ENCODE measurements at places on chromosomes 1 and 21. TPM values are rescaled to one million over a fixed set of nuclear protein-coding genes. Genes with fewer than 3 reads are reported as not detected.

DNA sequence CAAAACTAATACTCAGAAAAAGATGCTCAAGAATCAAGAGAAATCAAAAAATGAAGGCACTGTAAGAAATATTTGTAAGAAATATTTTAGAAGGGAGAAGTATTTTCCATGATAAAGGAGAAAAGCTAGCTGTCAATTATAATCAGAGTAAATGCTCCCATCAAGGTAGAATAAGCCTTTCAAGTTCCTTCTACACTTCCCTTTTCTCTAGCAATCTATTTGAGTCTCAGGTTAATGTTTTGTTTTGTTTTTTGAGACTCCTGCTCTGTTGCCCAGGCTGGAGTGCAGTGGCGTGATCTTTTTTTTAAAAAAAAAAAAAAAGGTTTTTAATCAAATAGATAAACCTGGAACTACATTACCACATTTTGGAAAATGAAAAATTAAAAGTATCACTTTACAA lies 33.3 kb downstream of the PUM1 start:
- H3K4me1 ChIP-seq: peaks cover 24% of the 10 kb centered on the region
- peaks cover 2% of the 10 kb centered on the region for H3K36me3 ChIP-seq
- no peak for DNase-seq
- no peaks in the 10 kb centered on the region for H3K27me3 ChIP-seq
- H3K4me3 ChIP-seq: no peak overlapping the region

DNA sequence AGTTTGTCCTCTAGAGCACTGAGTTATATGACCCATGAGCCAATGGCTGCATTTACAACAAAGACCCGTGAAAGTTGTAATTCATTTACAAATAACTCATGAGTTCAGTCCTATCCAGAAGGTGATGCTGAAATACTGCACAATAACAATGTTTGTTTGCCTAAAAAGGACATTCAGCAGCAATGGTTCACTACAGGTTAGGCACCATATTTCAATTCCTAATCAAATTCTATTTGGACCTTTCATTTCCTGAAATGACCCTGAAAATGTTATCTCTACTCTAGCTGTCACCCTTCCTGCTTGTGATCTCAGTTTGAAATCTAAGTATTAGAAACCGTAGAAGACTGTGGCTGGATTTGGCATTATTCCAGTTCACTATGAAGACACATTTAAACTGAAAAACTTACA lies 191.2 kb upstream of the SAMSN1 start:
- H3K27me3 ChIP-seq: no peaks in the 10 kb centered on the region
- H3K4me3 ChIP-seq: no peak overlapping the region
- H3K27ac ChIP-seq: no peak overlapping the region
- DNase-seq: no peak
- no peaks in the 10 kb centered on the region for H3K36me3 ChIP-seq

DNA sequence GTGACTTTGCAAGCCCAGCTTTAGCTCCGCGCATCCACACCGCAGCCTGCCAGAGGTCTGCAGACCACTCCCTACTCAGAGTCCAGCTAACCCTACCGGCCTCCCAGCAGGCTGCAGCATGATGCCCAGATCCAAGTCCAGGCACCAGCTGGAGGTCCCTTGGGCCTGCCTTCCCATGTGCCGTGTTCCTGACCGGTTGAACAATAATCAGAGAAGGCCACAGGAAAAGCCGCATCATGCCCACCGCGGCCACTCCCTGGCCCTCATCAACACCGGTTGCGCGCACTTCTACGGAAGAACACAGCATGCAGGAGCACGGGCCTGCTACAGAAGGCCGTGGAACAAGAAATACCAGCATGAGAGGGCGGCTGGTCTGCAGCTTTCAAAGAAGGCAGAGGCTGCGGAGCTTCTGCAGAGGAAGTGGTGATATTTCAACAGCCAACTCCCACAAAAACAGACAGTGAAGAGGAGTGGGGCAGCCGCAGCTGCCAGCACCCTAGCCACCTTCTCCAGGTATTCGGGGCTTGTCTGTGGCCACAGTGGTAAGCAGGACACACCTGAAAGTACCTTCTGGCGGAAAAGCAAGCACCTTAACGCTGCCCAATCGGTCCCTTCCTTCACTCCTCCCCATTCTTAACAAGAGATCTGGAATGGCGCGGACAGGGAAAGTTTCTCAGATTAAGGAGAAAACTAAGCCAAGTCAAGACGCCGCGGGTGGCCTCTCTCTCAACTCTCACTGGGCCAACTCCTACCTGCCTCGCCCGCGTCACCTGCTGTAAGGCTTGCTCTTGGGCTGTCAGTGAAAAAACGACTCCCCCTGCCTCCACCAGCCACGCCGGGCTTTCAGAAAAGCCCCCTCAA lies 1.5 kb downstream of the PGBD5 start:
- no peak for DNase-seq
- peak overlapping the region; percentile 34 for H3K4me3 ChIP-seq
- H3K27ac ChIP-seq: no peak overlapping the region
- H3K36me3 ChIP-seq: no peaks in the 10 kb centered on the region
- H3K4me1 ChIP-seq: no peaks in the 10 kb centered on the region

DNA sequence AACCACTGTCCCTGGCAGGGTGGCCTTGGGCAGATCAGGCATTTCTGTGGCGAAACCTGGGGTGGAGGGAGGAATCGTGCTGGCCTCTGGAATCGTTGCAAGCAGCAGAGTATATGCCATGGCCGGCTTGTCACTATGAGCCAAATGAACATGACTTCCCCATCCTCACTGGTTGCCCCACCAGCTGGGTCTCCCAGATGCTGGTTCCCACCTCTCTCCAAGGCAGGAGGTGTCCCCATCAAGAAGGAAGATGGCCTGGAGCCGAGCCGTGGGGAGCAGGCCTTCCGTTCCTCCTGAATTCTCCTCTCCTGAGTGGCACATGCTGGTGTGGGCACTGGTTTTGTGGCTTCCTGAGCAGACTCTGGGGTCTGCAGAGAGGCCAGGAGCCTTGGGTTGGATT lies 60.2 kb upstream of the ACTRT2 start:
- H3K4me1 ChIP-seq: no peaks in the 10 kb centered on the region
- no peak for DNase-seq
- no peak overlapping the region for H3K27ac ChIP-seq
- H3K36me3 ChIP-seq: no peaks in the 10 kb centered on the region
- no peak overlapping the region for H3K4me3 ChIP-seq

GRCh38 chr1:214957330-214958137 lies 125.0 kb upstream of the KCNK2 start:
- H3K27ac ChIP-seq: no peak overlapping the region
- DNase-seq: peak; percentile 97
- H3K27me3 ChIP-seq: no peaks in the 10 kb centered on the region
- no peaks in the 10 kb centered on the region for H3K4me1 ChIP-seq
- H3K36me3 ChIP-seq: no peaks in the 10 kb centered on the region

GRCh38 chr1:8193840-8194406 lies 124.0 kb upstream of the SLC45A1 start:
- no peaks in the 10 kb centered on the region for H3K4me1 ChIP-seq
- no peaks in the 10 kb centered on the region for H3K36me3 ChIP-seq
- no peak overlapping the region for H3K4me3 ChIP-seq
- H3K27ac ChIP-seq: no peak overlapping the region
- DNase-seq: no peak

DNA sequence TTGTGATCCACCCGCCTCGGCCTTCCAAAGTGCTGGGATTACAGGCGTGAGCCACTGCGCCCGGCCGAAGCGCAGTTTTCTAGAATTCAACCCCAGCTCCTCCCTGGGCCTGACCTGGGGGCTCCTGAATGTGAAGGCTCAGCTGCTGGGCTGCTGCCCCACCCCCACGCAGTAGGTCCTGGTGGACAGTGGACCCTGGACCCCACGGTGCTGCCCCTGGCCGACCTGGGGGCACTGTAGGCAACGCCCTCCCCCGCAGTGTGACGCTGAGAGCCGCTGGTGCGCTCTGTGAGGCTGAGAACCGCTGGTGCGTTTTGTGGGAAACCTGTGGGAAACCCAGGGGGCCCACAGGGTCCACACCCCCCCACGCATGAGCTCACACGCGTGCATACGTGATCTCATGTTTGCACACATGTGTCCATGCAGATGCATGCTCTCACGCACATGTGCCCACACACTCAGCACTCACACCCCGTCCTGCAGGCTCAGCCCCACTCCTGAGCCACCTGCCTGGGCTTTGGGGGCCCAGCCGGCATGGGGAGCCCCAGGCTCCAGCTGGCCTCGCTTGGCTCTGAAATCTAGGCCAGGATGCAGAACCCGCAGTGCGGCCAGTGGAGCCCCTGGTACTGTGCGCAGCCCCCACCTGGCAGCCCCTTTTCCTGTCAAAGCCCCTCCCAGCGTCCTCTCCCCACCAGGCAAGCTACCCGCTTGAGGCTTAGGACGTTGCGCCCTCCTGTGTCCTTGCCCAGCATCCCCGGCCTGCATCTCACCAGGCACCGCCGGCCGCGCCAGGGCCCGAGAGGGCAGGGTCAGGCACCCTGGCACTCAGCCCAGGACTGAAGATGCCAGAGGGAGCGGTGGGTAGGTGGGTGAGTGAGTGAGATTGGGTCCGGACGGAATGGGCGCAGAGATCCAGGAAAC lies 67.7 kb downstream of the COL18A1 start:
- H3K27me3 ChIP-seq: no peaks in the 10 kb centered on the region
- H3K4me1 ChIP-seq: no peaks in the 10 kb centered on the region
- H3K36me3 ChIP-seq: peaks cover 18% of the 10 kb centered on the region
- DNase-seq: no peak
- H3K4me3 ChIP-seq: no peak overlapping the region

DNA sequence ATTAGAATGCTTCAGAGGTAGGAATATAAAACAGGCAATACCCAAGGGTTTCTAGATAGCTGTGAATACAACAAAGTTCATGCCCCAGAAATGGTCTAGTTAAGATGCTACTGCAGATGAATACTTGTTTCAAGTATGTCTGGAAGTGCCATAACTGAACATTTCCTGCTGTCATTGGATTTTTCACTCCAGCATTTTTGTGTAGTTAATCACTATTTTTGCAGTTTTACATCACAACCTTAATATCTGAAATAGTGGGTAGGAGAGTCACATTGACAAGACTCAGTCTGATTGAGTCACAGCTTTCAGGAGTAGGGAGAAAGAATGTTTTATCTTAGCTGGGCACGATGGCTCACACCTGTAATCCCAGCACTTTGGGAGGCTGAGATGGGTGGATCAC lies 126.4 kb upstream of the C1orf21 start:
- H3K4me1 ChIP-seq: no peaks in the 10 kb centered on the region
- no peaks in the 10 kb centered on the region for H3K36me3 ChIP-seq
- no peak overlapping the region for H3K27ac ChIP-seq

DNA sequence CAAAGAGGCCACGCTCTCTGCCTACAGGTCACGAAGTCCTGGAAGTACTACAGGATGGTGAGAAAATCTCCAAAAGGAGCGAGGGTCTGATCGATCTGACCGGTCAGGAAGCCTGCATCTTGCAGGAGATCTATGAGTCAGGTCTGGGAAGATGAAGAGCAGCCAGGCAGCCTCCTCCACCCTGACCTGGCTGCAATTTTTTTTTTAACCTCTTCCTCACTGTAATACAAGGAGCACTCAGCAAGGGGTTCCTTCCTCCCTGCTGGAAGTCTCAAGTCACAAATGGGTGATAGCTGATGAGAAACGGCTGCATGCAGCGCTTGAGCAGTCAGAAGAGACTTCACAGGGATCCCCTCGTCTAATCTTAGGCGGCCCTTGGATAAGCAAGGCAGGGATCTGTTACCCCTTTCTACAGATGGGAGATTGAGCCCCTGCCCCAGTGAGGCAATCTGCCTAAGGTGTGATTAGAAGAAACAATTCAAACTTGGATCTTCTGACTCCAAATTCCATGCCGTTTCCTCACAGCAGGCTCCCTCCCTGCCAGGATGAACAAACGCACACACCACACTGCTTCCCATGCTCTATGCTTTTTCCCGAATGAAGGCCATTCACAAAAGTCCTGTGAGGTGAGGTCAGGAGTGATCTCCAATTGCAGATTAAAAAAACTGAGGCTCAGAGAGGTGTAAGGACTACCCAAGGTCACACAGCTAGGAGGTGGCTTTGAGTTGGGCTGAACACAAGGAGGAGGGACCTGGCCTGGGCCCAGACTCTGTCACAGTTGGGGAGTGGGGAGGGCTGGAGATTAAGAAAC lies 48.3 kb downstream of the ECE1 start:
- no peak overlapping the region for H3K4me3 ChIP-seq
- peaks cover 13% of the 10 kb centered on the region for H3K4me1 ChIP-seq
- H3K27ac ChIP-seq: no peak overlapping the region
- no peak for DNase-seq
- no peaks in the 10 kb centered on the region for H3K36me3 ChIP-seq

GRCh38 chr21:31987696-31988095 lies 114.9 kb downstream of the HUNK start:
- no peaks in the 10 kb centered on the region for H3K4me1 ChIP-seq
- H3K4me3 ChIP-seq: no peak overlapping the region
- DNase-seq: no peak
- H3K27ac ChIP-seq: no peak overlapping the region
- H3K27me3 ChIP-seq: no peaks in the 10 kb centered on the region

DNA sequence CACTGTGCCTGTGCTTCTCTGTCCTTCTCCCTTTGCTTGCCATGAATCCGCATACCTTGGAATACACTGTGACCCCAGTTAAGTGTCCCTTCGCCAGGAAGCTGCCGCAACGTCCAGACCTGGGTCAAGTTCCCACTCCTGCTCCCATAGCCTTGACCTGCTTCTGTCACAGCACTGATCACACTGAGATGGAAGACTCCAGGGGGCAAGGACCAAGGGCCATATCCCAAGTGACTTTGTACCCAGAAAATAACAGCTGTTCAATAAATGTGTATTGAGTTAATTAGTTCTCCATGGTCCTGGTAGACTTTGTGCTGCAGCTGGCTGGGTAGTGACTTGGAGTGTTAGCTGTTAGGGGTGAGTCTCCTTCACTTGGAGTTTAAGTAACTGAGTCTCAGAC lies 25.8 kb downstream of the SLC5A9 start:
- H3K27ac ChIP-seq: no peak overlapping the region
- no peaks in the 10 kb centered on the region for H3K36me3 ChIP-seq
- no peaks in the 10 kb centered on the region for H3K27me3 ChIP-seq
- no peak for DNase-seq

DNA sequence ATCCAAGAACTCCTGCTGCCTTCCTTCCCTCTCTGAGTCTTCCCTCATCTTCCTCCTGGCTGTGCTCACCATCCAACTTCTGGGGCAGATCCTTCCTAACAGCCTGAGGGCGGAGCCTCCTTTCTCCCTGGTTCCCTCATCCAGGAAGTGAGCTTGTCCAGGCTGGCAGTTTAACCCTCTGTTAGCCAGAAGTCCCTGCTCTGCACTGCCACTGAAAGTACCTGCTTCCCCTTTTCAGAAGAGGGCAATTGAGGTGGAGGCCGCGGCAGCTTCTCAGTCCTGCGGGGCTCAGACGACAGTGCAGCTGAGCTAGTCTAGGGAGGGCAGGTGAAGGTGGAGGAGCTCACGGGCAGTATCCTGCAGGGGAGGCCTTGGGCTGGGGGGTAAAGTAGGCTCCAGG lies 149.1 kb downstream of the FCRL5 start:
- no peaks in the 10 kb centered on the region for H3K27me3 ChIP-seq
- no peak overlapping the region for H3K27ac ChIP-seq
- H3K36me3 ChIP-seq: no peaks in the 10 kb centered on the region
- H3K4me1 ChIP-seq: no peaks in the 10 kb centered on the region
- DNase-seq: no peak

Gene C1orf94
- not detected for total RNA-seq

Gene SAMSN1
- 0.11 TPM for total RNA-seq

Gene TRAF3IP3
- 1.3 TPM for total RNA-seq

All from cardiac muscle cell (in vitro differentiated cells and primary cell).